ENCODE measurements at places on chromosomes 7 and 10.
A peak's percentile ranks its signal among the peaks of the same experiment; 100 is the strongest.

- H3K27ac ChIP-seq: no peak overlapping the region
- no peaks in the 10 kb centered on the region for H3K36me3 ChIP-seq
- no peaks in the 10 kb centered on the region for H3K4me1 ChIP-seq
- H3K27me3 ChIP-seq: no peaks in the 10 kb centered on the region
- no peak for DNase-seq
- no peak overlapping the region for H3K4me3 ChIP-seq
These were observed 67.5 kb downstream of the PFKFB3 start for GRCh38 chr10:6269953-6270867.

DNA sequence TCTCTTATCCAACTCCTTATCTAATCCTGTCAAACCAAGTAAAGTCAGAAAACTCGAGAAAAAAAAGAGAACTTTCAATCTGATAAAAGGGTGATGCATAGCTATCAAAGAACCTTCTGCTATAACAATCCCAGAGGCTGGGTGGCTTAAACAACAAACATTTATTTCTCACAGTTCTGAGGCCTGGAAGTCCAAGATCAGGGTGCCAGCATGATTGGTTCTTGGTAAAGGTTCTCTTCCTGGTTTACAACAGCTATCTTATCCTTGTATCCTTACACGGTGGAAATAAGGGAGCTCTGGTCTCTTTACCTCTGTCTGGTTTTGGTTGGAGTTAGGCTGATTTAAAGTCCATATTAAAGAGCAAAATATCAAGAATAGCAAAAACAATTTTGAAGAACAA is 131.9 kb downstream of the PHTF2 start:
- H3K36me3 ChIP-seq: no peaks in the 10 kb centered on the region
- no peaks in the 10 kb centered on the region for H3K27me3 ChIP-seq
- H3K4me1 ChIP-seq: no peaks in the 10 kb centered on the region
- no peak overlapping the region for H3K27ac ChIP-seq
- no peak for DNase-seq

- H3K4me3 ChIP-seq: no peak overlapping the region
- H3K27me3 ChIP-seq: no peaks in the 10 kb centered on the region
- H3K4me1 ChIP-seq: no peaks in the 10 kb centered on the region
- H3K27ac ChIP-seq: no peak overlapping the region
- DNase-seq: no peak
These were observed 48.6 kb downstream of the CUL2 start for GRCh38 chr10:35041502-35041879.

- H3K27ac ChIP-seq: no peak overlapping the region
- no peak for DNase-seq
- H3K27me3 ChIP-seq: peaks cover 40% of the 10 kb centered on the region
- no peaks in the 10 kb centered on the region for H3K4me1 ChIP-seq
- H3K36me3 ChIP-seq: no peaks in the 10 kb centered on the region
These were observed 35.1 kb upstream of the PAX2 start for GRCh38 chr10:100710151-100710871.

- H3K4me3 ChIP-seq: no peak overlapping the region
- DNase-seq: no peak
- H3K27me3 ChIP-seq: no peaks in the 10 kb centered on the region
- peak overlapping the region; percentile 59 for H3K27ac ChIP-seq
- no peaks in the 10 kb centered on the region for H3K36me3 ChIP-seq
These were observed 42.0 kb downstream of the CCDC6 start for GRCh38 chr10:59864141-59864962.

- peak overlapping the region; percentile 62 for H3K27ac ChIP-seq
- peaks cover 5% of the 10 kb centered on the region for H3K4me1 ChIP-seq
- peak; percentile 28 for DNase-seq
These were observed 74.9 kb downstream of the LARP4B start for GRCh38 chr10:856416-857157.

GRCh38 chr10:24716295-24716694 is 7.4 kb downstream of the ARHGAP21 start:
- peaks cover 9% of the 10 kb centered on the region for H3K4me1 ChIP-seq
- H3K27me3 ChIP-seq: no peaks in the 10 kb centered on the region
- H3K27ac ChIP-seq: no peak overlapping the region
- no peaks in the 10 kb centered on the region for H3K36me3 ChIP-seq
- no peak overlapping the region for H3K4me3 ChIP-seq

DNA sequence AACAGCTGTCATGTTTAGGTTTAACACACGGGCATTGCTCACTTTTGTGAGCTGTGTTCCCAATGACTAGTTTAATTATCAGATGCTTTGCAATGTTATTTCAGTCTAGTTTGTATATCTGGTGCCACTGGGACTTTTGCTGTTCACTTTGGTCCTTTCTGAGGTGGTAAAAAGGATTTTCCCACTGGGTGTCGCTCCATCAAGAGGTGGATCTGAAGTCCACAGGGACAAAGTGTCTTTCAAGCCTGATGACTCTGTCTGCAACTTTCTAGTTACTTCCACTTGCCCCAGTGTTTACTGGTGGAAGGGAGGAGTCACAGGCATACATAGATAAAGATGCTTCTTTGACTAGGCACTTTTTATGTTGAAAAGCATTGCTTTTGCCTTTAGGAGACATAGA is 242.2 kb downstream of the HGF start:
- H3K4me1 ChIP-seq: no peaks in the 10 kb centered on the region
- H3K27ac ChIP-seq: no peak overlapping the region
- no peak overlapping the region for H3K4me3 ChIP-seq
- no peaks in the 10 kb centered on the region for H3K36me3 ChIP-seq
- H3K27me3 ChIP-seq: no peaks in the 10 kb centered on the region

DNA sequence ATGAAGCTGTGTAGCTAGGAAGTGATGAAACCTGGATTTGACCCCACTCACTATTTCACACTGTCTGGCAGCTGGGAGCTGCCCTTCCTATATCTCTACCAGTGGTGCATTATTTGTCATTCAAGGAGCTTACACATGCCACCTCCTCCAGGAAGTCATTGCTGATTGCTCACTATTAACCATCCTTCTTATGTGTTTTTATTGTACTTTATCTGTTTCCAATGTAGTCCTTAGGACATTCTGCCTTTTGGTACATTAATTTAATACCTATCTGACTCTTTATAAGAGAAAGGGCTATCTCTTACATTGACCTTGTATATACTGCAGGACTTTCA is 31.0 kb downstream of the HHEX start:
- DNase-seq: no peak
- no peak overlapping the region for H3K4me3 ChIP-seq
- no peaks in the 10 kb centered on the region for H3K4me1 ChIP-seq
- no peaks in the 10 kb centered on the region for H3K36me3 ChIP-seq
- no peak overlapping the region for H3K27ac ChIP-seq

DNA sequence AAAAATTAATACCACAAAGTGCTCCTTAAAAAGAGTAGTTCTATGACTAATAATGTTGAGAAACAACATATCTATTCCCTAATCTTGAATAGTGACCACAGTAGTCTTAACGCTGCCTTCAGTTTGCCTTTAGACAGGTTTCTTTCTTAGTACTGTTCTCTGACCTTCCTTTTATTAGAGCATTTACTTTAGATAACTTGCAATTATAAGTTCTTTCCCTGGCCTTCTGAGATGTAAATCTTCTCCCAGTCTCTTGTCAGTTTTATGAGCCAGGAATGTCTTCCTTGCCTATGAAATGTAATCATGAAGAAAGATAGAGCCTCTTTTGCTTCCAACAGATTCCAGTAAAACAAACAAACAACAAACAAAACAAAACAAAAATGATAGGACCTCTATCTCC is 1119.8 kb upstream of the LRRTM3 start:
- no peaks in the 10 kb centered on the region for H3K27me3 ChIP-seq
- no peak overlapping the region for H3K27ac ChIP-seq
- no peaks in the 10 kb centered on the region for H3K4me1 ChIP-seq
- H3K36me3 ChIP-seq: no peaks in the 10 kb centered on the region

GRCh38 chr10:124744102-124745050 is at the start of gene FAM53B:
TSS of gene FAM53B (minus strand) at chr10:124744378. CDS start at chr10:124706713, 37,665 bp downstream.
- H3K4me3 ChIP-seq: peak within 1 kb of the TSS; percentile 65
- peak within 1 kb of the TSS; percentile 92 for H3K27ac ChIP-seq
- no peaks in the 10 kb centered on the region for H3K27me3 ChIP-seq
- H3K36me3 ChIP-seq: no peaks in the 10 kb centered on the region
- peaks cover 7% of the 10 kb centered on the region for H3K4me1 ChIP-seq

GRCh38 chr7:151429560-151430331 is 10.2 kb downstream of the CRYGN start:
- H3K36me3 ChIP-seq: no peaks in the 10 kb centered on the region
- DNase-seq: no peak
- peak overlapping the region; percentile 88 for H3K27ac ChIP-seq
- no peak overlapping the region for H3K4me3 ChIP-seq
- H3K27me3 ChIP-seq: no peaks in the 10 kb centered on the region
- peaks cover 19% of the 10 kb centered on the region for H3K4me1 ChIP-seq

DNA sequence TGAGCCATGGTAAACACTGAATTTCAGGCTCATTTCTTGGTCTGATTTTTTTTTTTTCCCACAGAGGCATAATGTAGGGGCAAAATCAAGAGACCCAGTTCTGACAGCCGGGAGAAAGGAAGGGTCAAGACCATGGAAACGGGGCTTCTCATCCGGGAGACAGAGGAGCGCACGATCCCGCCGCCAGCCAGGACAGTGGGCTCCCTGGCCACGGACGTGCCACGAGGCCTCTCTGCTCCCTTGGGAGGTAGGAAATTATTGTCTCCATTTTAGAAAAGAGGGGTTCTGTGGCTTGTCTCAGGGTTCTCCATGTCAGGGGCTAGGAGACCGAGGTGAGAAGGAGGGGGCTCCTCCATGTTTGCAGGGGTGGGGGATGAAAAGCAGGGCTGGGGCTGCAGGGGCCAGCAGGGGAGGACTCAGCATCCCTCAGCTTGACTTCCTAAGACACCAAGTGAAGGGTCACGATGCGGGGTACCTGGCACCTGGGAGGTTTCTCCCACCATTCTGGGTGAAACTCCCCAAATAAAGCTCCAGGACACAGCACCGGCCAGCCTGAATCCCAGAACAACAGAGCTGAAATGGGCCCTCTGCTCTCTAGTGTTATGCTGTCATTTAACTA is 37.6 kb downstream of the PPIF start:
- no peaks in the 10 kb centered on the region for H3K36me3 ChIP-seq
- no peaks in the 10 kb centered on the region for H3K27me3 ChIP-seq

GRCh38 chr10:110306452-110306768 is 1.7 kb upstream of the SMNDC1 start:
- no peaks in the 10 kb centered on the region for H3K27me3 ChIP-seq
- H3K27ac ChIP-seq: no peak overlapping the region
- no peaks in the 10 kb centered on the region for H3K4me1 ChIP-seq
- H3K36me3 ChIP-seq: no peaks in the 10 kb centered on the region

GRCh38 chr7:27173511-27173955 is 587 bp downstream of the HOXA10 start:
- H3K27me3 ChIP-seq: no peaks in the 10 kb centered on the region
- peak overlapping the region; percentile 96 for H3K27ac ChIP-seq

GRCh38 chr10:77834943-77835668 is 91.4 kb downstream of the DLG5 start:
- H3K36me3 ChIP-seq: no peaks in the 10 kb centered on the region
- H3K4me3 ChIP-seq: no peak overlapping the region

DNA sequence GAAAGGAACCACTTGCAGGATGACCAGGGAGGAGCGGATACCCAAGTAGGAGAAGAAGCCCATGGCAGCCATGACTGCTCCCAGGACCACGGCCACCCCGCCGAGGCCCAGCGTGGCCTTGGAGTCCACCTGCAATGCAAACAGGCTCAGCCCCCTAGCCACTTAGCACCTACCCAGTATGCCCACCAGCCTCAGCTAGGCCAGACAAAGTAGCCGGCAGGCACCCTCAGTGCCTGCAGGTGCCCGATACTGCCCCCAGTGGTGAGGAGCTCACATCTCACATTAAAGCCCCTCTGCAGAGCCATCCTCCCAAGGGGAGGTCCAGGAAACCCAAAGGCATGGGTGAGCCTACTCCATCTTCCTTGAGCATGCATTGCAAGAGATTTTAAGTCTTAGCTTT is 6.6 kb downstream of the NPC1L1 start:
- H3K27ac ChIP-seq: no peak overlapping the region
- H3K27me3 ChIP-seq: no peaks in the 10 kb centered on the region
- H3K36me3 ChIP-seq: no peaks in the 10 kb centered on the region
- no peak overlapping the region for H3K4me3 ChIP-seq
- no peaks in the 10 kb centered on the region for H3K4me1 ChIP-seq

- H3K4me3 ChIP-seq: no peak overlapping the region
- peak overlapping the region; percentile 51 for H3K27ac ChIP-seq
- DNase-seq: no peak
- H3K36me3 ChIP-seq: no peaks in the 10 kb centered on the region
- H3K4me1 ChIP-seq: no peaks in the 10 kb centered on the region
These were observed 26.4 kb upstream of the KLF6 start for GRCh38 chr10:3811291-3811870.

GRCh38 chr7:24477398-24478136 is 95.7 kb upstream of the PALS2 start:
- DNase-seq: no peak
- H3K4me3 ChIP-seq: no peak overlapping the region
- H3K36me3 ChIP-seq: no peaks in the 10 kb centered on the region

DNA sequence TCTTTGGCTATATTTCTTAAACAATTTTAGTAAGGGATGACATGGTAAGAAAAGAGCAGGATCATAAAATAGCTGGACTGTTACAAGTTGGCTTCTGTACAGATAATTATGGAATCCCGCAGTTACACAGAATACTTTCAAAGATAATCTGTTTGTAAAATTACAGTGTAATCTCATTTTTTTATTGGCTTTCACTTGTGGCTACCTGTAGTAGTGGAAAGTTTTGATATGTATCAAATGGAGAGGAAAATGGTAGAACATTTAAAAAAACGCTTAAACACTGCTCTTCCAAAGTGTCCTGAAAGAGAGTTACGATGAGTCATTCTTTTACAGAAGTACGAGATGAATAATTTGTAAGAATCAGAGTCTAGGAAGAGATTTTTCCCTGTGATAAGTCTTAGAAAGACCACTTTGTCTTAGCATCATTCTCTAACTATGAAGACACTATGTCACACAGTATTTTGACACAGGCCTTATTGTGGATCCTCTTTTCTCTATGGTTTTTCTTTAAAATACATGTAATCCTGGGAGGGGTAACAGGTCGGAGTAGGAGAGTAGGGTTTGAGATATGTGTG is 215.0 kb upstream of the DKK1 start:
- H3K36me3 ChIP-seq: no peaks in the 10 kb centered on the region
- DNase-seq: no peak
- H3K4me1 ChIP-seq: no peaks in the 10 kb centered on the region

DNA sequence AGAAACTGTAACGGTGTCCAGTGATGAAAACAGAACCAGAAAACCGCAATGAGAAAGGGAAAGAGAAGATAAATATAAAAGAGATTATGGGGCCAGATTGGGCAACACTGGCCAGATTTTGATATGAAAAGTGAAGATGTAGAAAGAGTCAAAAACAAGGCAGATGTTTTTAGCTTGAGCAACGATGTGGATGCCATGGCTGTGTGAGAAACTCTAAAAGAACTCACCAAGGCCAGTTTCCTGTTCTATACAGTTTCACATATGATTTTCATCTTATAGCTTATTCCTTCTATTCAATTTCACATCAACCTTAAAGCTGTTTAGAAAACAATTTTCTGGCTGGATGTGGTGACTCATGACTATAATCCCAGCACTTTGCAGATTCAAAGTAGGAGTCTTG is 36.3 kb downstream of the CSTF2T start:
- H3K27ac ChIP-seq: no peak overlapping the region
- no peaks in the 10 kb centered on the region for H3K4me1 ChIP-seq
- no peaks in the 10 kb centered on the region for H3K27me3 ChIP-seq
- no peaks in the 10 kb centered on the region for H3K36me3 ChIP-seq
- no peak overlapping the region for H3K4me3 ChIP-seq

Measured in uterus (tissue), 4 donors.